Nucleus accumbens (tissue), 56 donors: ENCODE measurements at places on chromosomes 13 and 19.

- DNase-seq = peak; percentile 89
Measured at GRCh38 chr19:10027158-10027997, 14.1 kb downstream of the RDH8 start.

- peak; percentile 71 for DNase-seq
Measured at GRCh38 chr19:6092329-6093286, 17.7 kb downstream of the RFX2 start.

DNA sequence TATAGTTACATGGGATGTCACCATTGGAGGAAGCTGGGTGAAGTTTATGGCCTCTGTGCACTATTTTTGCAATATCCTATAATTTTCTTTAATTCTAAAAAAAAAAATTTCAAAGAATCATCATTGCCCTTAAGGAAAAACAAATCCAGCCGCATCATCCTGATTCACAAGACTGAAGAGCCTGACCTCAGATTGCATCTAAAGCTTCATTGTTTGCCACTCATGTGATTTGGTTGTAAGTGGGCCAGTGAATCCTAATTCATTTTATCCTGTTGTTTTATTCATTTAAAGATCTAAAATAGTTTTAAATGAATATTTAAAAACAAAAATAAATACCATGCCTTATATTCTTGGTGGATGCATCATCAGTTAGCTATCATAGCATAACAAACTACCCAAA lies 504.5 kb downstream of the TBC1D4 start:
- DNase-seq = no peak

DNA sequence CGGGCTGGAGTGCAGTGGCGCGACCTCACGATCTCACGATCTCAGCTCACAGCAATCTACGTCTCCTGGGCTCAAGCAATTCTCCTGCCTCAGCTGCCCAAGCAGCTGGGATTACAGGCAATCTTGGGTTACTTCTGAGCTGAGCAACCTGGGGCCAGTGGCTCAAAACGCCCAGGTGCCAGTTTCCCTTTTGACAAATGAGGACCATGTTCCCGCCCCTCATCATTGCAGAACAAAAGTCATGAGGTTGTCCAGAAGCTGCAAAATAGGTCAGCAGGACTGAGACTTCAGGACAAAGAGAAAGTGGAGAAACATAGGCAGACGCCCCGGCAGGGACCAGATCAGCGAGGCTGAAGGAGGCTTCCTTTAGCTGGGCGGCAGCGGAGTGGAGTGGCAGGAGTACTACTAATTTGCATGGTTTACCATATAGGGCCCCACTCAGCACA lies 3.3 kb upstream of the ADGRE5 start:
- DNase-seq = no peak

DNA sequence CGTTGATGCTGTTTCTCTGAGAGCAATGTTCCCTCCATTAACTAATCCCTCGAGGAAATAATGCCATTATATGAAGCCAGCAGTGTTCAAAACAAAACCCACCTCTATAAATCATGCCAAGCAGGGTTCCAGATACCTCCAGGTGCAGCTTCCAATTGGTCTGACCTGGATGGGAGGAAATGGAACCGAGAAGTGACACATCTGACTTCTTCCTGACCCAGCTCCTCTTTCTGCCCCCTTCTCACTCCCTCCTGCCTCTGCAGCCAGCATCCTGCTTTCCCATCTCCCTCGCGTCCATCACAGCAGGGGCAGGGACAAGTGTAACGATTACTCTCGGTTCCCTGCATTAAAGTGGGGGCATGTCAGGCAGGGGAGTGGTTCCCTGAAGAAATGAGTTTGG lies 37.5 kb downstream of the HSPH1 start:
- DNase-seq = no peak

DNA sequence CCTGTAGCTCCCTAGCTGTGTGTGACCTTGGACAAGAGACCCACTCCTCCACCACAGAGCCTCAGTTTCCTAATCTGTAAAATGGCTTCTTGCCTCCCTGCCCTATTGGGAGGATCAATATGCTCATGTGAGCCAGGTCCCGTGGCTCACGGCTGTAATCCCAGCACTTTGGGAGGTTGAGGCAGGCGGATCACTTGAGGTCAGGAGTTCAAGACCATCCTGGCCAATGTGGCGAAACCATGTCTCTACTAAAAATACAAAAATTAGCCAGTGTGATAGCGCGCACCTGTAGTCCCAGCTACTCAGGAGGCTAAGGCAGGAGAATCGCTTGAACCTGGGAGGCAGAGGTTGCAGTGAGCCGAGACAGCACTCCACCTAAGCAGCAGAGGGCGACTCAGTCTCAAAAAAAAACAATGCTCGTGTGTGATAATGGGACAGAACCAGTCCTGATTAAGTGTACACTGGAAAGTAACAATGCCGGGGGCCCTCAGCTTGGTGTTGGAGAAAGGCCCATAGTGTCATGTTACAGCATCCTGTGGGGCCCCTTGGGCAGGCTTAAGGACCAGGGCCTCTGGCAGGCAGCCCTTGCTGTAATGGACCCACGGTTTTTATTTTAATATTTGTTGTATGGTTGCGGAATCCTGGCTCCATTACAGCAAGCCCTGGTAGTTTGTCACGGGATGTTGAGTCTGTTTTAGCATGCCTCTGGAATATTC lies 6.8 kb downstream of the RPS11 start:
- DNase-seq = no peak

- DNase-seq = no peak
Measured at GRCh38 chr19:41933693-41934426, 5.6 kb upstream of the ERFL start.

GRCh38 chr13:82833923-82834322 lies 1048.4 kb downstream of the SLITRK1 start:
- no peak for DNase-seq

DNA sequence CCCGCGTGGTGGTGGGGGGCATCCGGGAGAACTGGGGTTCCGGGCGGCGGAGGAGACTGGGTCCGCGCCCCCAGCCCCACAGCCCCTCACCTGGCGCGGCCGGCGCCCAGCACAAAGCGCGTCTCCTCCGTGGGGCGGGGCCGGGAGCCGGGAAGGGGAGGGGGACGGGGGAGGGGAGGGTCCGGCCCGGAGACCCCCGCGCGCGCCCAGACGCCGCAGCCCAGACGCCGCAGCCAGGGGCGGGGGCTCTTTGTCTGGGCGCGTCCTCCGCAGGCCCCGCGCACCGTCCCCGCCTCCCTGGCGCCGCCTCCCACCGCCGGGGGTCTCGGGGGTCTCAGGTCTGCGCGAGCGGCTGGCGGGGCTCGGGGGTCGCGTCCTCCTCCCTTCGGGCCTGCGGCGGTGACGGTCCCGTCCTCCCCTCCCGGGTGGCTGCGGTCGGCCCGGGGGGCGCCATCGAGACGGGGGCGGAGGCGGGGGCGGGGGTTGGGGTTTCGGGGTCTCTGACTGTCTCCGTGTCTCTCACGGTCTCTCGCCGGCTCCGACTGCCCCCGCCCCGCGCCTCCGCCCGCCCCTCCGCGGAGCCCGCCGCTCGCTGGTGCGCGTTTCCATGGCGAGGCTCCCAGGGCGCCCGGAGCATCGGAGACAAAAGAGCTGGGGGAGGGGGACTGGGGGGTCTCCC lies at the start of gene PLPPR3:
Gene PLPPR3 (minus strand): TSS at position 131 of the 679 bp plus-strand sequence. CDS start 396 bp downstream, outside the sequence.
- no peak for DNase-seq

DNA sequence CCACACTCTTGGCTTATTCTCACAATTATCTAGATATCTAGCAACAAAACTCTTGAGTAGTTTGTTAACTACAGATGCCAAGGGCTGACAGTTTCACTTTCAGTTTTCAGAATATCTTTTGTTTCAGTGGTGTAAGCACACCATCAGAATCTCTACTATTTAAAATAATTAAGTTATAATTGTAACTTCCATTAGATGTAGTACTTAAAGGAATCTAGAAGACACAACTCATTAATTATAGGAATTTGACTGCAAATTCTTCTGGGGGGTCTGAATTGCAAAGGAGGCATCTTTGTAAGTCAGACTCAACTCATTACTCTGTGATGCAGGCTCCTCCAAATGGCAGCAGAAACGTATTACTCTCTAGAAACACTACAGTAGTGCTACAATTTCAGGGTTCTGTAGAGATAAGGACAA lies 44.9 kb upstream of the USPL1 start:
- no peak for DNase-seq

GRCh38 chr19:11813703-11814028 lies 407 bp upstream of the ZNF440 start:
- no peak for DNase-seq

GRCh38 chr13:23867027-23867491 lies 22.1 kb downstream of the MIPEP start:
- DNase-seq = no peak

- DNase-seq = no peak
Measured at GRCh38 chr13:66842766-66843165, 387.4 kb downstream of the PCDH9 start.

DNA sequence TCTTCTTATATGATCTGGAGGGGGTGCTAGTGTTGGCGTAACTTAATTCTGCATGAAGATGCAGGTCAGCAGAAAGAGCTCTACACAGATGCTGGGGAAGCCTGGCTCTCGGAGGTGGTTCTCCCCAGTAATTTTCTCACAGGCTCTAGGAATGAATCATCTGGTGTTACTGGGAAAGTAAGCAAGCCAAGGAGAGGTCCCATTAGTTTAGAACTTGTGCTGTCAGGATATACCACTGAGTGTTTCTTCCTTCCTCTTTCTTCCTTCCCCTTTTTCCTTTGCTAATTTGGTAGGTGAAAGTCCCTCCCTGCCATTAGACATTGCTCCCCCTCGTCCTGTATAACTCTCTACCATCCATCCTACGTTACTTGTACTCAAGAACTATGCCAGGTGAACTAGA lies 68.3 kb downstream of the ATP8A2 start:
- DNase-seq = no peak

DNA sequence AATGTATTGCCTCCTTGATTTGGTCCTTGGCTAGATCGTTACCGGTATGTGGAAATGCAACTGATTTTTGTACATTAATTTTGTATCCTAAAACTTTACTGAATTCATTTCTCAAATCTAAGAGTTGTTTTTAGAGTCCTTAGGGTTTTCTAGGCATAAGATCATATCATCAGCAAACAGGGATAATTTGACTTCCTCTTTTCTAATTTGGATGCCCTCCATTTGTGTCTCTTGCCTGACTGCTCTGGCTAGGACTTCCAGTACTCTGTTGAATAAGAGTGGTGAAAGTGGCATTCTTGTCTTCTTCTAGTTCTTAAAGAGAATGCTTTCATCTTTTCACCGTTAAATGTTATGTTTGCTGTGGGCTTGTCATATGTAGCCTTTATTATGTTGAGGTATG lies 12.0 kb upstream of the CYP2A13 start:
- DNase-seq = no peak

DNA sequence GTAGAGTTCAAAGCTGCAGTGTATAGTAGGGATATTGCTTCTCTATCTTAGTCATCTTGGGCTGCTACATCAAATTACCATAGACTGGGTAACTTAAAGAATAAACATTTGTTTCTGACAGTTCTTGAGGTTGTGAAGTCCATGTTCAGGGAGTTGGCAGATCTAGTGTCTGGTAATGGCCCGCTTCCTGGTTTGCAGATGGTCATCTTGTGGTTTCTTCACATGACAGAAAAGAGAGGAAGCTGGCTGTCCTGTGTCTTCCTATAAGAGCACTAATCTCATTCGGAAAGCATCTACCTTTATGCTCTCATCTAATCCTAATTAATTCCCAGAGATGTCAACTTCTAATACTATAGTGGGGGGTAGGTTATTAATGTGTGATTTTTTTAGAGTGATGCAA lies 6.2 kb downstream of the ZNF763 start:
- no peak for DNase-seq

DNA sequence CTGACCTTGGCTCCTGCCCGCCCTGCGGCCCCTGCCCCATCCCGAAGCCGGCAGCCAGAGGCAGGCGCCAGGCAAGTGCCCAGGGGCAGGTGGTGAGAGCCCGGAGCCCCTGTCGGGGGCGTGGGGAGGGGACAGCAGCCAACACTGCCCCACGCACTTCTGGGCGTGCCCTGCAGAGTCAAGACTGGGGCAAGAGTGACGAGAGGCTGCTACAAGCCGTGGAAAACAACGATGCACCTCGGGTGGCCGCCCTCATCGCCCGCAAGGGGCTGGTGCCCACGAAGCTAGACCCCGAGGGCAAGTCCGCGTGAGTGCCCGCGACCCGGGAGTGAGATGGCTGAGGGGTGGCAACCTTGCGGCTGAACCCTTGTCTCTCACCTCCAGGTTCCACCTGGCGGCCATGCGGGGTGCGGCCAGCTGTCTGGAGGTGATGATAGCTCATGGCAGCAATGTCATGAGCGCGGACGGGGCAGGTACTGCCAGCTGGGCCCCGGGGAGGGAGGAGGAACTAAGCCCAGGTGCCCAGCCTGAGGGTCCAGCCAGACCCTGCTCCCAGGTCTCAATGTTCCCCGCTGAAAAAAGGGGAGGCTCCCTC lies 17.3 kb downstream of the ANKRD24 start:
- DNase-seq = no peak

DNA sequence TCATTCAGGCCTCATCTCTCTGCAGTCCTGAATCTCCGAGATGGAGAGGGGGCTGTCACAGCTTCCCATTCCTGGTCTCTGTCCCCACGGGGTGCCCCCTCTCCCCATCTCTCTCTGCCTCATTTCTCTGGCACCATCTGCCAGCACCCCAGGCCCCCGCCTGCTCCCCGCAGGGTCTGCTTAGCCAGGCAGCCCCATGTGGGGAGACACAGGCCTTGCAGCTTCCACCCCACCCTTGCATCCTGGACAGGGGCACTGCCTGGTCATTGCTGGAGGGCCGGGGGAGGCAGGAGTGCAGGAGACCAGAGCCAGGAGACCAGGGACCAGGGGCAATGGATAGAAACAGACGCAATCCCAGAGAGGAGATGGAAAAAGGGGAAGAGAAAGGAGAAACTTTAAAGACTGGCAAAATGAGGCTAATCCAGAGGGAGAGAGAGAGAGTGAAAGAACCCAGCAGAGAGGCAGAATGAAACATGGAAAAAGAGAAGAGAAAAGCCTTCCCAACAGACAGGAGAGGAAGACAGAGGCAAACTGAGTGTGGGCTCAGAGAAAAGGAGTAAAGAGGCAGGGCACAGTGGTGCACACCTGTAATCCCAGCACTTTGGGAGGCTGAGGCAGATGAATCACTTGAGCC lies 8.8 kb upstream of the GIPR start:
- no peak for DNase-seq

DNA sequence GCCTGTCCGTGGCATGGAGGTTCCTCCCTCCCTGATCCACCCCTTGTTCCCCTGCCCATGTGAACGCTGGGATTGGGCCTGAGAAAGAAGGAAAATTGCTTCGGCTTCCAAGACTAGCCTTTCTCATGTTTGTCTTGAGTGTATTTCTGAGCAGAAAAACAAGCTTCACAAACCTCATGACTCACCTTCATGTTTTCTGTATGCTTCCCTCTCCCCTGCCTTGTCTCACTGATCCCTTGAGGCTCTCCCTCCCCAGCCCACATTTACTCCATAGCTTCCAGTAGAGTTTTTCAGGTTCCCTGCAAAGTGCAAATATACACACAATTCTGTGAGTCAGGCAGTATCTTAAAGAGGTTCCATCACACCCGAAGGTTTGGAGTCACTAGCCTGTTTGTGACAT lies 572.4 kb downstream of the UQCRFS1 start:
- DNase-seq = no peak

DNA sequence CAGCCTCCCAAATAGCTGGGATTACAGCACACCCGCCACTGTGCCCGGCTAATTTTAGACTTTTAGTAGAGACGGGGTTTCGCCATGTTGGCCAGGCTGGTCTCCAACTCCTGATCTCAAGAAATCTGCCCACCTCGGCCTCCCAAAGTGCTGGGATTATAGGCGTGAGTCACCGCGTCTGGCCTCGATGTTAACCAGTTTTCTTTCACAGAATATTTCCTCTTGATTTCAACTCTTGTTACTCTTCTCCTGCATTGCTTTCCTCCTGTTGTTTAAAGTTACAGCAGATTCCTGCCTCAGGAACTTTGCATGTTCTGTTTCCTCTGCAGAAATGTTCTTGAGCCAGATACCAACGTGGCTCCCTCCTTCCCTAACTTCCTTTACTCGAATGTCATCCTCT lies 3.7 kb upstream of the PEX11G start:
- DNase-seq = no peak
